ENCODE measurements at places on chromosomes 4 and X. TPM values are rescaled to one million over a fixed set of nuclear protein-coding genes. Genes with fewer than 3 reads are reported as not detected.

AMBN gene
- total RNA-seq: not detected

GRCh38 chr4:24849756-24850155 is 54.4 kb downstream of the SOD3 start:
- DNase-seq: no peak

DNA sequence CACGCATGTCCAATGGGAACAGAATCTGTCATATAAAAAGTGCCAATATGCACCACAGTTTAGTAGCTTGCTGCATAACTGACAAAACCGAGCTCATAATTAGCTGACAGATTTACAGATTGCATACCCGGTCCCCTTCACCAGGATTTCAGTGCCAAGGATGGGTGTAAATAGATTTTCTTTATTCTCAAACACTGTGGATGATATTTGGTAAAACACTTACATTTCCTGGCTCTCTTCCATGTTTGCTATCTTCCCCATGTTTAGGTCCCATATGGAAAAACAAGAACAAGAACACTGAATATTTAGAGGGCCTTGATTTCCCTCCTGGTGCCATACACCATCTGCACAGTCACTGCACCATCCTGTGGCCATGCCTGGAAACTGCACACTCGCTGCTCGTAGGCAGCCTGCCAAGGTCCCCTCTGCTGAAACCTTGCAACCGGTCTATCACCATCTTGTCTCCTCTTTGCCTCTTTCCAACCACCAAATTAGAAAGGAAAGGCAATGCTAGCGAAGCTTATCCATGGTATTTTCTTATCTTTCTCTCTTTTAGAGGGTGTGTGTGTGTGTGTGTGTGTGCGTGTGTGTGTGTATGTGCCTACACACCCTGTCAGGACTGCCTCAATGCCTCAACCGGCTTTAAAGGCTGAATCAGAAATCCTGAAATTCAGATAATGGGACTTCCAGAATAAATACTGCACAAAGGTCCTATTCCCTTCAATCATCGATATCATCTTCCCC is 124.2 kb upstream of the MBNL3 start:
- peak; percentile 65 for DNase-seq

DNA sequence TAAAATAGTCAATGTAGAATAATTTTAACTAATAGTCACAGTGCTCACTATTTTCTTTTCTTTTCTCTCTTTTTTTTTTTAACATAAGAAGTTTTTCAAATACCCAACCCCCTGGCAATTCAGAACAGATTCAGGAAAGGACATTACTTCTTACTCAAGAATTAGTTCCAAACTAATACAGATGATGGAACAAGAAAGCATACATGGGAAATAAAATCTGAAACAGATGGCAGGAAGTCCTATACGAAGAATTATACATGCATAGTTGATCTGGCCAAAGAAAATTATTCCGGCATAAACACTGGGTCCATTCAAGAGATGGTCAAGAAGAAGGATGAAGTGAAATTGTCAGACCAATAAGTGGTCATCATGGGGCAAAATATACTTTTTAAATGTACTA is 614.4 kb upstream of the INTU start:
- no peak for DNase-seq

- DNase-seq: peak; percentile 94
Measured at GRCh38 chrX:47321386-47321785, 49.0 kb upstream of the ZNF157 start.

DNA sequence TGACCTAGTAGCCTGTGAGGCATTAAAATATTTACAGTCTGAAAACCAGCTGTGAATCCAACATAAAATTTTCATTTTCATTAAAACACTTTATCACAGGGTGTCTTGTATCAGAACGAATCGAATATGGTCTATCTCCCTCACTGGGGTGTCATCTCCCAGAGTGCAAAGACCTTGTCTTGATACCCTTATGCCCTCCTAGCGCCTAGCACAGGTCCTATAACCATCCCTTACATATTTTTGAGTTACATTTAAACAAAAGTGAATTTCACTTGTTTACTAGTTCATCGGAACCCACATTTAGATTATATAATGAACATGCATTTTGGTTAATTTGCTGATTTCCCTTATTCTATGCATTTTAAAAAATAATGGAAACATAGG is 14.0 kb downstream of the DIPK2B start:
- DNase-seq: no peak

DNA sequence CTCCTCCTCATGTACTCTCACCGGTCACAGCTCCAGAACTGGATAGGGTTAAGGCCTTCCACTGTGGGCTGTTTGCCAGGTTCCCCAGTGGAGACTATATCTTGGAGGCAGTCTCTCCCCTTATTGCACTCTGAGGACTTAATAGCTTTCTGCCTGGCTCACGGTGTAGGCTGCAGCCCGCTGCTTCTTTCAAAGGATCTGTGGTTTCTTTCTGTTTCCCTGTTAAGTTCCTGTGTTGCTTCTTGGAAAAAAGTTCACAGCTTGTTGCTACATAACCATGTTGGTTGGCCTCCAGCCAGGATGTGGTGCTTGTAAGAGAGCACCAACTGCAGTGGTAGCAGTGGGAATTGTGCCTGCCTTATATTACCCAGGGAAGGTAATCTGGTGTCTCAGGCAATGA is 24.9 kb upstream of the ZDHHC15 start:
- DNase-seq: no peak

Measured in GM23338 (cell line).